ENCODE measurements at places on chromosomes 13 and 19.

DNA sequence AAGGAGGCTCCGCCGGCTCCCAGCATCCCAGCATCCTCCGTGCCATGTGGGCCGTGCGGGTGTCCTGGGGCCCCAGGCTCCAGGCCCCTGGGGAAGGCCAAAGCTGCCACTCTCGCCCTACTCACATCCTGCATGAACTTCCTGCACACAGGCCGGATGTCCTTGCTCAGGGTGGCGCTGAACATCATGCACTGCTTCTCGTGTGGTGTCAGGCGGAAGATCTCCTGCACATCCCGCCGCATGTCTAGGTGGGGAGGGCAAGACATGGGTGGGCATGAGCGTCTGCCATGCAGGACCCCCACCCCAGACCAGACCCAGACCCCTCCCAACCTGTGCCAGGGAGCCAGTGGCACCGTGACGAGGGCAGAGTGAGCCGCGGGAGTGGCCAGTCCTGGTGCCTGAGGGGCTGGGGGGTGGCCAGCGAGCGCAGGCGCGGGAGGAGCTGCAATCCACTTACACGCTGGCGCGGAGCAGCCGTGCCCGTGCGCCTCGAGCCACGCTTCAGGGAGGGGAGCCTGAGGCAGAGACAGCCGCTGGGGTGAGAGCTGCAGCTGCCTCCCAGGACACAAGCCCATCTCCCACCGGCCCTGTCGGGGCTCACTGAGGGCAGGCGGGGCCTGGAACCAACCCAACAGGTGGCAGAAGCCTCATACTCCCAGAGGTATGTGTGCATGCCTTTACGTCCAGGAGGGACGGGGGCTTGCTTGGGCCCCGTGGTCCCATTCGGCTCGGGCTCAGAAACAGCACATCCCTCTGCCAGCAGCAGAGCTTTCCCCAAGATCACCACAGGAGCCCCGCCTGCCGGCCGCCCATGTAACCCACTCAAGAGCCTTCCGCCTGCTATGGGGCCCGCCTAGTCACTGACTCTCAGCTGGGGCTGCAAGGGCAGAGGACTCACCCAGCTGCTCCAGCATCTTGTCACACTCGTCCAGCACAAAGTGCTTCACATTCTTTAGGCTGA lies 8.8 kb downstream of the DDX39A start:
- DNase-seq = no peak

DNA sequence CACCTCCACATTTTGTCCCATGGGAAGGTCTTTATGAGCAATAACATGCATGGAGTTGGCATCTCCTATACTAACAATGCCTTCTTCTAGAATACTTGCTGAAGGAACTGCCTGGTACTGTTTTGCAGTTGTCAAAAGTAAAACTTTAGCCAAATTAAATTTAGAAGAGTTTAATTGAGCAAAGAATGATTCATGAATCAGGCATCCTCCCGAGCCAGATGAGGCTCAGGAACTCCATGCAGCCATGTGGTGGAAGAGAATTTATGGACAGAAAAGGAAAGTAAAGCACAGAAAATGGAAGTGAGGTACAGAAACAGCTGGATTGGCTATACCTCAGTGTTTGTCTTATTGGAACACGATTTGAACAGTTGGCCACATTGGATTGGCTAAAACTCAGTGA lies 1081.9 kb downstream of the SLITRK1 start:
- DNase-seq = no peak

- DNase-seq = no peak
These were observed 31.2 kb downstream of the RCBTB2 start for GRCh38 chr13:48501705-48502104.

GRCh38 chr19:58349590-58349989 lies 3.7 kb downstream of the A1BG start:
- DNase-seq = no peak

DNA sequence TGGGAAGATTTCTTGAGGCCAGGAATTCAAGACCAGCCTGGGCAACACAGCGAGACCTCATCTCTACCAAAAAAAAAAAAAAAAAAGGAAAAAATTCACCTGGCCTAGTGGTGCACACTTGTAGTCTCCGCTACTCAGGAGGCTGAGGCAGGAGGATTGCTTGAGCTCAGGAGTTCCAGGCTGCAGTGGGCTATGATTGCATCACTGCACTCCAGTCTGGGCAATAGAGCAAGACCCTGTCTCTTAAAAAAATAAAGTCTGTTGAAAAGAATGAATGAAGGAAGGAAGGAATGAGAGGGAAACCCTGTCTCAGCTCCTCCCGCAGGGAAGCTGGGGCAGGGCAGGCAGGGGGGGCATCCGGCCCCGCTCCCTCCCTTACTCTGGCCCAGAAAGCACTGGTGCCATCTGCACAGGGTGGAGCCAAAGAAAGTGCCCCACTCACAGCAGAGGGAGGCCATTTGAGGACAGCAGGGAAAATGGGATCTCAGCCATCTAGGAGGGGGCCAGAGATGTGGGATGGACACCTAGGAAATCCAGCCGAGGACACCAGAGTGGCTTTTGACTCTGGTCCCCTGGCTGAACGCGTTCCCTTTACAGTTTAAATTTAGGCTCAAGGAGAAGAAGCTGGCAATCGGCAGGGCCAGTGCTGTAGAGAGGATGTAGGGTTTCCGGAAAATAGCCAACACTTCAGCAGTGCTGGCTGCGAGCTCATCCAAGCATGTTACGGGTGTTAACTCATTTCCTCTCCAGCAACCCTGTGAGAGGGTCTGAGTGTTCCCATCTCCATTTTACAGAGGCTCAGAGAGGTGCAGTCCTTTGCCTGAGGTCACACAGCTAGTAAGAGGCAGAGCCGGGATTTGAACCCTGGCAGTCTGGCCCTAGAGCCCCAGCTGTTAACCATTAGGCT lies 3.6 kb upstream of the HPN start:
- DNase-seq = no peak

DNA sequence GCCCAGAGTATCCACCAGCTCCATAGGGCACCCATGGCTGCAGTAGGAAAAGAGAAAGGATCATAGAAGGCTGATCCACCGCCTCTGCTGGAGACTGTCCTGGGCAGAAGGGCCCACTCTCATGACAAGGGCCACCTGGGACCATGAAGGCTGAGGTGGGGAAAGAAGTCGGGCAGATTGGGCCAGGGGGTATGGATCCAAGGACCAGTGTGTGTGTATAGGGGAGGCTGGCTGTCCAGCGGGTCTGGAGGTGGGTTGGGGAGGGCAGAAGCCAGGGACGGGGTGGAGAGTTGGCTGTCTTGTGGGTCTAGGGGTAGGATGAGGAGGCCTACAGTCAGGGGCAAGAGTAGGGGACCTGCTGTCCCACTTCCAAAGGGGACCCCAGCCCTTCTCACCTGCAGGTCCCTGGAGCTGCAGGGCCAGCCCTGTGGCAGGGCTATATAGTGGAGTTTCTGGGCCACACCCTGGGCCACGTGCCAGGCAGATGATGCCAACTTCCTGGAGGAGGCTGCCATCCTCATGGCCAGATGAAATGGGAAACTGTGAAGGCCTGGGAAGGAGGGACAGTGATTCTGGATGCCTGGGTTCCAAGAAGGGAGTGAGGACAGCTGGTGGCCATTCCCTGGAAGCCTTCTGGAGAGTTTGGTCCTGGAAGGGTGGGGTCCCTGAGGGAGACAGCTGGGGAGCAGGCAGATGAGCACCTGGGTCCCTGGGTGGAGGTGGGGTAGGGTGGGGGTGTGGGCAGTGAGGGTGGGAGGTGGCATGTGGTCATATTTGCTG lies at the start of gene FCGBP:
Gene FCGBP (minus strand): TSS at position 51 of the 780 bp plus-strand sequence.
- DNase-seq = no peak

DNA sequence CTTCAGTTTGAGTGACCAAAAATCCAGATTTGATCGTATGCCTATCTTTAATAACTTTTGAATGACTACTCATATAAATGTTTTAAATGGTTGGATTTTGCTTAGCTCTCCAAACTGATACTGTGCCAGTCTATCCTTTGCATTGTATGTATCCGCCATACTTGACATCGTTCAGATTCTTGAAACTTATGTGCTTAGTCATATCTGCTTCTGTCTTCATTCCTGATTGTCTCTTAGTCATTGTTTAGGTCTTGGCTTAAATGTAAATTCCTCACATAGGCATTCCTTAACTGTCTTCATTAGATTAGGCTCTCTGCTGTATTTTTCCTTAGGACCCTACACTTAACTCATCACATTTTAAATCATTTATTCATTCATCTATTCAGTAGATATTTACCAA lies 126.0 kb downstream of the PCCA start:
- DNase-seq = no peak
